GM23338 (cell line): ENCODE measurements at places on chromosomes 16 and 17. TPM values are rescaled to one million over a fixed set of nuclear protein-coding genes. Genes with fewer than 3 reads are reported as not detected.

DNA sequence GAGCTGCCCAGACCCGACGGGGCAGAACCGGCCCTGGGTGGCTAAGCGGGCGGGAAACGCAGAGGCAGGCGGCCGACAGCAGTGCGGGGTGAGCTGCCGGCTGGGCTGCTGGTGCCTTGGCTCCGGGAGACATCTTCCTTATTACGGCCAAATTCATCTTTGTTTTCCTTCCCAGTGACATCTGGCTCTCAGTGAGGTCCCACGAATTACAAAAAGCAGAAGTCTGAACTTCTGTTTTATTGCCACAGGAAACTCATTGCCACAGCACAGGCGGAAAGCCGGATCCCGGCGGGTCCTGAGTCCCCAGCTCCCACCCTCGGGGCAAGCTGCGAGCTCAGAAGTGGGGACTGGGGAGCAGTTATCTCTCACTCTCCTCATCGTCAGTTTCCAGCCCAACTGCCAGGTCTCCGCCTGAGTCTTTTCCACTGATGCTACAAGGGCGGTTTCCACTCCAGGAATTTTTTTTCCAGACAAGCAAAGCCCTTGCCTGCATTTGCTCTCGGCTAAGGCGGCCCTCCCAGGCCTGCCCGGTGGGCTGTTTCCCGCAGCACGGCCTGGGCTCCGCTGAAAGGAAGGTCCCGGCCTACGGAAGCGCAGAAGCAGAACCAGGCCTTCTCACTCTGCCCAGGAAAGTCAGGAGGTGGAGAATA, 40.3 kb downstream of the CBFA2T3 start:
- H3K4me1 ChIP-seq, result no peaks in the 10 kb centered on the region
- no peak for DNase-seq
- H3K36me3 ChIP-seq, result no peaks in the 10 kb centered on the region

- no peak for DNase-seq
- peaks cover 18% of the 10 kb centered on the region for H3K36me3 ChIP-seq
- no peaks in the 10 kb centered on the region for H3K27me3 ChIP-seq
Observed at GRCh38 chr17:45077643-45078042, 16.5 kb downstream of the NMT1 start.

The SLC2A4 gene
- 10.2 and 13.6 TPM in 2 replicates for total RNA-seq

The TP53TG3B gene
- total RNA-seq, result not detected in 2 replicates
